ENCODE measurements at places on chromosomes 5 and 9.

GRCh38 chr9:114413861-114414301, 26.1 kb upstream of the AKNA start:
- DNase-seq, result no peak

GRCh38 chr5:154861946-154862345, 3.5 kb downstream of the CNOT8 start:
- no peak for DNase-seq

- DNase-seq, result no peak
Observed at GRCh38 chr5:10808347-10809226, 47.6 kb upstream of the DAP start.

DNA sequence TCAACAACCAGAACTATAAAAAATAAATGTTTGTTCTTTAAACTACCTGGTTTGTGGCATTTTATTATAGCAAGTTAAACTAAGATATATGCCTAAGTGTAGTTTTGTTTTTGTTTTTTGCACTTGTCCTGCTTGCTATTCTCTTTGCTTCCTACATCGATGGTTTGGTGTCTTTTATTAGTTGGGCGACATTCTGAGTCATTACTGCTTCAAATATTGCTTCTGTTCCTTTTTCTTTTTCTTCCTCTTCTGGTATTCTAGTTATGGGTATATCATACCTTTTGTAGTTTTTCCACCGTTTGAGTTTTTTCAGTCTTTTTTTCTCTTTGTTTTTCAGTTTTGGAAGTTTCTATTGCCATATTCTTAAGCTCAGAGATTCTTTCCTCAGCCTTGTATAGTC, 86.9 kb downstream of the MACIR start:
- no peak for DNase-seq

DNA sequence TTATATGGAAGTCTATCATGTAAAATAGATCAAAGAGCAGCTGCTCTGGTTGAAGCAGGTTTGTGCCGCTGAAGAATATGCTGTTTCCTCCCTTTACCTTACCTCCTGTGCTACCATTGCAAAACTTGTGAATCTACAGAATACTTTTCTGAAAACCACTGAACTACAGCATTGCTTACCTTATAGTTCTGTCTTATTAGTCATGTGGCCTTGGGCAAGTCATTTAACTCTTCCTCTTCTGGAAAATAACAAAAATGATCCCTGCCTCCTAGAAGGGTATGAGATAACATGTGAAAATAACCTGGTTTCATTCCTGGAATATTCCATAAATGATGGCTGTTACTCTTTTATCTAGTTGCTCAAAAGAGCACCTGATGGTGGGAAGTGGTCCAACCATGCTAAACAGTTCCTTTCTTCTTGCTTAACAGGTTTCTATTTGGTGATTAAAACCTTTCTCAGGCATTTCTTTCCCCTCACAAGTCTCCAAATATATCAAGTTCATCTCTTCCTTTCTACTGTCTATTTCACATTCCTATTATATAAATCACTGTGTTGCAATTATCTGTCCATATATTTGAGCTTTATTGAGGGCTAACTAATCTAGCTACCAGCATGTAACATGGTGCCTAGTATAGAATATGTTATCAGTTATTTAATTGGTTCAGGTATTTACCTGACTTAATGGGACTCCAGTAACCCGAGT, 15.0 kb downstream of the TRIM32 start:
- DNase-seq, result no peak

DNA sequence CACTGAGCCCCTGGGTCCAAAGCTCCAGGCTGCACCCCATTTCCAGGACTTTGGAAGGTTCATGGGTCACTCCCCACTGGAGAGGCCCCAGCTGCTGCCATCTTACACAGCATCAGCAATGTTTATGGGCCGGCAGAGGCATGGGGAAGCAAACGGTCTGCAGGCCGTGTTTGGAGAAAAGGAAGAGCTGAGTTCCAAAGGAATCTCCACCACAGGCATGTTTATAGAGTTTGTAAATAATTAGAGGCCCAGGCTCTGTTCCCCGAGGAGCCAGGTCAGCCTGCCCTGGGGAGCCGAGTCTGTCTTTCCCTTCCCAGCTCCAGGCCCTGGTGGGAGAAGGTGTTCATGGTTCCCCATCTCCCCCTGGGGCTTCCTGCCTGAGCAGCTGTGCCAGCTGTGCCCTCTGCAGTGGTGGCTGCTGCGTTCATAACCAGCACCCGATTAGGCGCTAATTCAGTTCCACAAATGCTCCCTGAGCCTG, 64.8 kb downstream of the COL27A1 start:
- DNase-seq, result no peak

DNA sequence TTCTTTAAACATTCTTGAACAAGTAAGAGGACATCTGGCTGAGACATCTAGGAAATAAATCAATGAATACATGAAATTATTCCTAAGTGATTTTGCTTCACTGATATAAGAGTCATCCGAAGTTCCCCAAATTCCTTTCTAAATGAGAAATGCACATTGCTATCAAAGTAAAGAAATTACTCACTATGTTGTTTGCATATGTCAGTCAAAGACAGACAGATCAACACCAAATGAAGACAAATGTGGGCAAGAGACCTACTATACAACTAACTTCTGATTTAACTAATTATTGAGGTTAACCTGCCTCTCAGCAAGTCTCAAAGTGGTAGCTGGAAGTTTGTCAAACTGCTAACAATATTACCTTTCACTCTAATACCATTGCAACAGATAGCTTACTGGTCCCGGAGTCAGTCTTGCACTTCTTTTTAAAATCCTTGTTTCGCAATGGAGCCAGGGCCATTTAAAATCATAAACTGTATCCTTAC, 13.2 kb downstream of the TUT7 start:
- no peak for DNase-seq

DNA sequence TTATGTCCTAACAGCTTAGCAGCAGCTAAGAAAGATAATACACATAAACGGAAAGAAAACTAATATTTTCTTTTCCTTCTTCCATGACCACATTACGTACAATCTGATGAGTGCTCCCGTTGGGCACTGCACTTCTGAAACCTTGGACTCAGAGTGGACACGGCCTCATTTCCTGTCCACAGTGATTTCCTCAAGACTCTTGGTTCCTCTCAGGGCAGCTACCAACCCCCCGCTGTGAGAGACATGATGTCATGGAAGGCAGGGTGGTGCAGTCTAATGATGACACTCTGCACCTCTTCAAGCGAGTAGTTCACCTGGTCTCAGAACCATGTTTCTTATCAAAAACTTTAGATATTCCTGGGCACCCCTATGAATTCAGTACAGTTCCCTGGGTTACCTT, 68.7 kb upstream of the CTSL start:
- DNase-seq, result no peak

GRCh38 chr5:161757223-161757622, 71.7 kb downstream of the GABRA6 start:
- DNase-seq, result no peak

GRCh38 chr9:93644397-93645088, 68.2 kb downstream of the PHF2 start:
- DNase-seq, result no peak
